Endothelial cell of umbilical vein (primary cell): ENCODE measurements at places on chromosomes 6 and 20.

DNA sequence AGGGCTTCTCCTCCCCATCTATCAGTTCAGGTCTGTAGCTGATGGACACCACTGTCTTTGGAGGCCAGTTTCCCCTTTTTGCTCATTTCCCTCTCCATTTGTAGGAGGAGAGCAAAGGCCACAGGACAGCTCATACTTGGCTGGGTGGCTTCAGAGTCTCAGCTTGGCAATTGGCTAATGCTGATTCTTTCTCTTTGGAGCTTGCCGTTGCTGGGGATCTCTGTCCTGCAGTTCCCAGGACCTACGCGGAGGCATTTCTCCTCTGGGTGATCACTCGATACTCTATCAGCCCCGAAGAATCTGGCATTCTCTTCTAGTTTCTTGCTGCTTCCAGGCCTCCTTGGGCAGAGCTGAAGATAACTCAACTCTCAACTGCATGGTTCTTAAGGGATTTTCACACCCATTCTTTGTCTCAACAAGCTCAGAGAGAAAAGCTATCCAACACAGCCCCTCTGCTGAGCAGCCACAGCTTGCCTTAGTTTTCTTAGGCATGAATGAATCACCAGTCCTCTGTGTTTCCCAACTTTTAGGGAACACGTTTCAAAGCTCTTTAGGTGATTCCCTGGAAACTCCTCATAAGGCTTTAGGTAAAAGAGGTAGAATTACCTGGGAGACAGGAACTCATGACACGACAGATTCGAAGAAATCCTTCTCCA, 19.2 kb upstream of the SSR1 start:
- no peak for DNase-seq

DNA sequence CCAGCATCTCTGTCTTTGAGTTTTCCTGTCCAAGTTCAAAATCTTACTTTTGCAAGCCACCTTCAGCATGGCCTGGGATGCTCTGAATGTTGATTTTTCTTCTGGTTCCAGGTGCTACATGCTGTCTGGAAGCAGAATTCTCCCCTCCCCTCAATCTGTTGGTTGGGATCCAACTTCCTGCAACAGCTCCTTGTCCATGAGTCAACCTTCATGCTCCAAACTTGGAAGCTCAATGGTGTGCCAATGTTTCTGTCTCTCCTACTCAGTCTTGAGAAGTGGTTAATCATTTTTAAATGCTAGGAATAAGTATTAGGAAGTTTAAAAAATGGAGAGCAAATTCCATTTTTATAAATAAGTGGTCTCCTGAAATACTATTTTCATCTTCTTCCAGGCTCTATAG, 33.2 kb upstream of the PLEKHG1 start:
- no peak for DNase-seq

DNA sequence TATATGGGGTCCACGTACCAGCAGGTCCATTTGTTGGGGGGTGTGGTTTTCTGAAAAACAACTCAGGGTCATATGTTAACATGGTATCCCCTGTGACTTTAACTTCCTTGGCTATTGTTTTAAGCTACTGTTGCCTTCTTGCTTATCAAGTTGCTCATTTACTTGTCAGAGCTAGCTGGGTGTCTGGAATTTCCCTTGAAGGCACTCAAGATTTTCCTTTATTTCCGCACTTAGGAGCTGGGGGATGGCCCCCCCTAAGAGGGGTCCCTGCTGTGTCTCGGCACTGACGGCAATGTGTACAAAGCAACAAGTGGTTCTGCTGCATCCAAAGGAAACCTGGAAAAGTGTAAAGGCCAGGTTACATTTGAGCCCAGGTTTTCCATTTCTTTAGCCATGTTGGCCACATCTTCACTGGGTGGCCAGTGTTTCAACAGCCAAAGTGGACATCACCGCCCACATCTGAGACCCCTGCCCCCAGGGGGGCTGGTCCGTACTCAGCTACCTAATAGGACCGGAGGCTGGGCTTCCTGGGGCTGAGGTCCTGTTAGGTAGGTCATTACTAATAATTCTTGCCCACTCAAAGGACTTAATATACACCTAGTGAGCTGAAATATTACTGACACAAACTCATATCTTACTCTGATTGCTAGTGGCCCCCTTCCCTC, 24.8 kb upstream of the SYNDIG1 start:
- no peak for DNase-seq

DNA sequence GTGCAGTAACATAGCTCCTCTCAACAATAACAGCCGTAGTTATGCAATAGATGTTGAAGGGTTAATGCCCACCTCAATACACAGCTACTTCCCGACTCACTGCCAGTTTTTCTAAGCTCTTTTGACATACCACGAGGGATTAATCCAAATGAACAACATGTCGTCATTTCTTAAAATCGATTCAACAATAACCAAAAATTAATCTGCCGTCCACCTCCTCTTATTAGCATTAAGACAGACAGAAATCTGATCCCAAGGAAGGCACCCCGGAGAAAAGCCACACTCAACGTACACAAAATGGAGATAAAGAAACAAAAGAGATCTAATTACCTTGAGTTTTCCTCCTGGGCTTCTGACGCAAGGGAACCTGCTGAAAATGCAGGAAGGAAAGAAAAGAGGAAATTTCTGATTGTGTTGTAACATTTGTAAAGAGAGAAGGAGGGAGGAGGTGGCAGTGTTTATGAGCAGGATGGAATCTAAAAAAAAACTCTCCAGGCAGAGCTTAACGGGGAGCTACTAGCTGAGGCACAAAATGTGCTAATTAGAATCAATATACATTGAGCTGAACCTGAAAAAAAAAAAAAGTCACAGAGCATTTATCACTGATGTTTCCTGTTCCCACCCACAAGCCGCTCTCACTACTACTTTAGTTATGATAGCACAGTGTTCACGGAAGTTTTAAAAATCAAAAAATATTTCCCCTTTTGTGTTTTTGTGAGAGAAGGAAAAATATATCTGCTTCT, 109.3 kb downstream of the IPCEF1 start:
- peak; percentile 44 for DNase-seq

- no peak for DNase-seq
These were observed 167.5 kb downstream of the TMEM242 start for GRCh38 chr6:157155804-157156203.

DNA sequence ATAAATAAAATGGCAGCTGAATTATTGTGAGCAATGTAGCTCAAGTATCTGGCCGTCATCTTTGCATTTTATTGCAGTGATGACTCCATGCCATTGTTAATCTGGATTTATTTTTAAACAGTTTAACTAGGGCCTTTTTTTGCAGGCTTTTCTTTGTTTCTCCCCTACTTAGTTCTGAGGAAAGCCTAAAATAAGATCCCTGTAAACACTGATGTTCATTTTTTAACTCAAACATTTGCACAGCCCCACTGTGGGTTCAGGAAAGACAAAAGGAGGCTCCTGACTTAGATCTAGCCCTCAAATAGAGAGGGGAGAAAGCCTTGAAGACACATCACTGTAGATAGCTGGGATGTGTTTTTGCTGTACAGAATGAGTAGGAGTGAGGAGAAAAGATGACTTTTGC, 69.2 kb downstream of the PLEKHG1 start:
- DNase-seq = no peak

- no peak for DNase-seq
These were observed 126.7 kb downstream of the AIG1 start for GRCh38 chr6:143187238-143187923.

GRCh38 chr6:134732763-134733162, 217.1 kb downstream of the ALDH8A1 start:
- DNase-seq = no peak

- DNase-seq = no peak
These were observed 336.6 kb downstream of the PREX1 start for GRCh38 chr20:48490961-48491831.

DNA sequence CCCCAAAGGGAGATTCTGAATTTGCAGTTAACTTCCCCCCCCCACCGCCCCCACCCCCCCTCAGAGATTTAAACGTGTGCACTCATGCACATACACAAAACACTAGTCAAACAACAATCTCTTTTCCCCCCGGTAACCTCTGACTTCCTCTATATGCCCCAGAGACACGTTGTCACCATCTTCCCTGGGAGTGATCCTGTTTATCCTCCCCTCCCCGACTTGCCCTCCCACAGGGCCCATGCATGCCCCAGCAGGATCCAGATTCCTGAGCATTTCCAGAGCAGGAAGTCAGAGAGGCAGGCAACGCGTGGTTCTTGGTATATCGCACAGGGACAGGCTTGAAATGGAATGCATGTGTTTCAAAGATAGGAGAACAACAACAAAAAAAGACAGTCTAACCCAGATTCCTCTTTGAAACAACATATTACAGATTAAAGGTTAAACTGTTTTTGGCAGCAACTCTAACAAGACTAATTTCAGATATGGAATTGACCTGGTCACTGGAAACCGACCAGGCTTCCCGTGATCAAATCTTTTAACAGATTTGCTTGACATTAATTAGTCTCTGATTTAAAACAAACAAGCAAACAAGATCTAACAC, 1.3 kb downstream of the BLCAP start:
- DNase-seq = peak; percentile 97

- no peak for DNase-seq
These were observed 425.2 kb downstream of the CD83 start for GRCh38 chr6:14542670-14543366.

DNA sequence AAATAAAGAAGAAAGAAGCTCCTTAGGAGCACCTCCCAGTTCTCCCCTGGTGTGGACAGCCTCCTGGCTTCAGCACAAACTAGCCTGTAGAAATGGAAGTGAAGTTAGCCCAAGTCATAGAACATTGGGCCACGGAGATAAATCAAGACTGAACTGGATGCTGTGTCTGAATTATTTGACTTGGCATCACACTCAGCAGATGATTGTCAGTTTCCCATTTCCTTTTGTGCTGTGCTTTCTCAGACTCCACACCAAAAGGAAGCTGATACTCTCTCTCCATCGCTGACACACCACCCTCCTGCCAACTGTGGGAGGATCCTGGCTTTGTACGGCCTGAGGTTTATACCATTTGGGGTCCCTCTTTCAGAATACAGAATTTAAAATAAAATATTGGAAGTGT, 209.8 kb downstream of the TFAP2A start:
- DNase-seq = no peak

- peak; percentile 30 for DNase-seq
These were observed 33.5 kb upstream of the SYNCRIP start for GRCh38 chr6:85676086-85676729.

- no peak for DNase-seq
These were observed 49.1 kb upstream of the TMEM30A start for GRCh38 chr6:75333676-75334200.

- no peak for DNase-seq
These were observed 220.5 kb downstream of the PKHD1 start for GRCh38 chr6:51866867-51867266.

- DNase-seq = no peak
These were observed 64.6 kb upstream of the BTN3A2 start for GRCh38 chr6:26300359-26300758.

DNA sequence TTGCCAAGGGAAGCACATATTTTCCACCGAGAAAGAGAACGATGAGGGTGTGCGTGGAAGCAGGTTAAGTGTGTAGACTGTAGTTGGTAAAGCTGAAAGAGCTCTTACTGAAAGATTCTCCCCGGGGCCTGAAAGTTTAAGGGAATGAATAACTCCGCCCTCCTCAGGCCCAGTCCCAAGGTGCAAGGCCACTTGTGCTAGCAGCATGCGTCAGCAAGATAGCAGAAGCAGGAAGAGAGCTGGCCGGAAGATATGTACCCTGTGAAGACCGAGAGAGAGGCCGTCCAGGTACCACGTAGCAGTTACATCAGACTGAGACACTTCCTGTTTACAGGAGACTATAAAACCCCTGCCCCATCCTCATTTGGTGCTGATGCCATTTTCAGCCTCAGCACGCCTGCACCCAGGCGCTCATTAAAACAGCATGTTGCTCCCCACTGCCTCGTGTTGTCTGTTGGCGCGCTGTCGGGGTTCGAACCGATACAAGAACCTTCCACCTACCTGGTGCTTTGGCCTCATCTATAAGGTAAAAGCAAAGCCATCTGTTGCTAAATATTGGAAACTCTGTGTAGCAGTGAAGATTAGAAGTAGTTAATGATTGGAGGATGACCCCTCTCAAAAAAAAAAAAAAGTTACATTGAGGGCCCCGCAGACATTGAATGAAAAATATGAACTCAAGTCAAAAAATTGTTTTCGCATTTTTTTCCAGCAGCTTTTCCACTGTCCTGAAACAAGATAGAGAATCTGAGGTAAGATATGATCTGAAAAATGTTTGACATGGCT, 18.6 kb upstream of the FAM135A start:
- no peak for DNase-seq

GRCh38 chr20:42985628-42986027, 204.1 kb downstream of the PTPRT start:
- DNase-seq = no peak

GRCh38 chr6:141594874-141595273, 537.9 kb upstream of the GJE1 start:
- no peak for DNase-seq

GRCh38 chr6:155078331-155078745, 83.2 kb downstream of the TIAM2 start:
- no peak for DNase-seq

GRCh38 chr6:41372832-41373626, 37.6 kb downstream of the NCR2 start:
- no peak for DNase-seq

- no peak for DNase-seq
These were observed 37.4 kb upstream of the KCNB1 start for GRCh38 chr20:49519777-49520359.

DNA sequence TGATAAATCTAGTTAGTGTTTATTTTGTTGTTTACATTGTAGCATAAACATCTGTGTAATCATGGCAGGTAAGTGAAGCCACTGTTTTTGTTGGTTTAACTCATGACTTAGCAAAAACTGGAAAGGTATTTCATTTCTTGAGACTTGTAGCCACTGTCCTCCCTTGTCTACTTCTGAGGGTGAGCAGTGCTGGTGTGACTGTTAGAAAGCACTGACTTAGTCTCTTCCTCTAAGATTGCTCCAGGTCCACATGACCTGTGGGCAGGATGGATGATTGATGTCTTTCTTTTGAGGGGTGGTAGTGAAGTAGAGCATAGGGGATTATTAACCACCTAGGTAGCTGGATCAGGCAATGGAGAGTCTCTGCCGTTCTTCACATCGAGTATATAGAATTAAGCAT, 203.8 kb downstream of the ARID1B start:
- no peak for DNase-seq

- DNase-seq = no peak
These were observed 8.0 kb downstream of the CDH22 start for GRCh38 chr20:46300281-46300680.

- DNase-seq = no peak
These were observed 22.3 kb upstream of the AVP start for GRCh38 chr20:3106658-3107463.

GRCh38 chr6:19024737-19025136, 637.6 kb downstream of the RNF144B start:
- no peak for DNase-seq

GRCh38 chr6:118755941-118756646, 104.7 kb upstream of the CEP85L start:
- no peak for DNase-seq

- DNase-seq = no peak
These were observed 80.2 kb downstream of the SRC start for GRCh38 chr20:37426106-37426505.

- no peak for DNase-seq
These were observed at the start of gene TREML2 for GRCh38 chr6:41200901-41201763. TSS of gene TREML2 (minus strand) at chr6:41201149. CDS start at chr6:41201008, 141 bp downstream.
